Esophagus squamous epithelium (tissue), 5 donors: ENCODE measurements at places on chromosomes 5 and 9. TPM values are rescaled to one million over a fixed set of nuclear protein-coding genes. Genes with fewer than 3 reads are reported as not detected.

C5orf52 gene
- not detected for total RNA-seq

LCP2 gene
- 17.9 TPM for total RNA-seq

MARCOL gene
- not detected for total RNA-seq

PCYOX1L gene
- total RNA-seq = 2.1 TPM

CDH10 gene
- total RNA-seq = not detected

DNA sequence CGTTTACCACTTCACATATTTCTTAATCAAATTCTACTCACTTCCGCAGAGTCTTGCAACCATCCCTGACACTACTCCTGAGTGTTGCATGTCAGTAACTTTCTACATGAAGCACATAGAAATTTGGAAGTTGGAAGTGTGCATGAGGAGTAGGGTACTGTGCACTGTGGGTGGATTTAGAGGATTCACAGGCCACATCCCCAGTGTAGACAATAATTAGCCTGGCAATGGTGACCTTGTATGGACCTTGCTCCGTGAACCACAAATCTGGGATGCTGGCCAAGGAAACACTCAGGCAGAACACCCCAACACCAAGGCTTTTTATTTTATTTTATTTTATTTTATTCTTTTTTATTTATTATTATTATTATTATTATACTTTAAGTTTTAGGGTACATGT, 25.5 kb downstream of the CTSL start:
- DNase-seq = no peak
- H3K4me3 ChIP-seq = no peak overlapping the region
- no peak overlapping the region for H3K27ac ChIP-seq
- H3K4me1 ChIP-seq = no peaks in the 10 kb centered on the region

DNA sequence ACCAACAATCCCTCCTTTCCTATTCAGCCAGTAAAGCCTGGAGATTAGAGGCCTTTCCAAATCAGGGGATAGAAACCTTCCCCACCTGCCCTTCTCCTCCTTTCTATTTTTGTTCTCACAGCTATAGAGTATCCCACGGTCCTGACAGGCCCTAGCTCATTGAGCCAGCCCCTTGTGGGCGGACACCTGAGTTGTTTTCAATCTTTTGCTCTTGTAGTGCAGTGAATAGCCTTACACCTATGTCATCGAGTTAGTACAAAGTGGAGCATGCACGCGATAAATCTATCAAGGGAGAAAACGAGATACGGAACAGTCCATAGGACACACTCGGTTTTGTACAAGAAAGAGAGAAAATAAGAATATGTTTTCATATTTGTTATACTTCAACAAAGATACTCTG, 77.2 kb downstream of the TSPAN17 start:
- no peak overlapping the region for H3K4me3 ChIP-seq
- no peaks in the 10 kb centered on the region for H3K4me1 ChIP-seq
- H3K36me3 ChIP-seq = no peaks in the 10 kb centered on the region
- no peak for DNase-seq

GRCh38 chr5:15263406-15263805, 236.6 kb upstream of the FBXL7 start:
- no peak overlapping the region for H3K4me3 ChIP-seq
- no peak for DNase-seq
- peaks cover 23% of the 10 kb centered on the region for H3K4me1 ChIP-seq
- no peaks in the 10 kb centered on the region for H3K27me3 ChIP-seq
- H3K36me3 ChIP-seq = no peaks in the 10 kb centered on the region

DNA sequence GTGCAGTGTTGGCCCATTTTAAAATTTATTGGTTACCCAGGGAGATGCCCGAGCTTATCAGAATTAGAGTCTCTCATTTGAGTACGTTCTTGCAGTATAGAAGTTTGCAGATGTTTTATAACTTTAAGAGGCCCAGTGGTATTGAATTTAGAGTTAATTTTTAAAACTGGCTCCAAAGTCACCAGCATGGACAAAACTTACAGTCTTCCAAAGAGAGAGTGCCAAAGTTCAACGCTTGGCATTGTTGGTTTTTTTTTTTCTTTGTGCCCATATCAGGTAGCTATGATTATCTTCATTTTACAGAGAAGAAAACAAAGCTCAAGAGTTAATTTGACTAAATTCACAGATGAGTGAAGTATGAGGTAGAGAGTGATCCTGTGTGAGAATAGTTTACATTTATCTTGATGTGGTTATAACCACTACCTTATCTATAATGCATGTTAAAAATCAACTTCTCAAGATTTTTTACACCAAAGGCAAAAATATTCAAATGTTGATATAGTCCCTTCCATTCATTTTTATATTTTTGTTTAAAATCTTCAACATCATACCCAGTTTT, 273.7 kb upstream of the DMRT1 start:
- H3K27me3 ChIP-seq = no peaks in the 10 kb centered on the region
- H3K36me3 ChIP-seq = peaks cover 13% of the 10 kb centered on the region
- H3K4me3 ChIP-seq = no peak overlapping the region
- H3K4me1 ChIP-seq = no peaks in the 10 kb centered on the region
- no peak for DNase-seq
- H3K27ac ChIP-seq = no peak overlapping the region

GRCh38 chr5:19874811-19875210, 113.2 kb downstream of the CDH18 start:
- no peak for DNase-seq
- no peaks in the 10 kb centered on the region for H3K36me3 ChIP-seq

GRCh38 chr5:150206779-150207115, 16.9 kb downstream of the SLC6A7 start:
- no peaks in the 10 kb centered on the region for H3K36me3 ChIP-seq
- no peak overlapping the region for H3K4me3 ChIP-seq
- H3K27me3 ChIP-seq = no peaks in the 10 kb centered on the region
- H3K4me1 ChIP-seq = peaks cover 11% of the 10 kb centered on the region
- no peak for DNase-seq

DNA sequence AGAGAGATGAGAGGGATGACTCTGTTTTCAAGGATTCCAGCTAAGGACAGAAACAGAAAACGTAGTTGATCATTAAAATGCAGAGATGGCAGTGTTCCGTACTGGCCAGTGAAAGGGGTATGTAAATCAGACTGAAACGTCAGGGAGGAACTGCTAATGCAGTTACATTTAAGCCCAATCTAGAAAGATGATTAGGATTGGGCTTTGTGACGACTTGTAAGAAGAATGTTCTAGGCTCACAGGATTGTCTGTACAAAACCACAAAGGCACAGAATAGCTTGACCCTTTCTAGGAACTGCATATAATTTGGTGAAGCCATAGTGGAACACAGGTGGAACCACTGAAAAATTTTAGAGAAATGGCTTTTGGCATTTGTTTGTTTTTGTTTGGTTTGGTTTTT, 55.6 kb upstream of the TESK1 start:
- H3K4me3 ChIP-seq = no peak overlapping the region
- peaks cover 10% of the 10 kb centered on the region for H3K4me1 ChIP-seq
- DNase-seq = no peak
- H3K27ac ChIP-seq = no peak overlapping the region

- no peak overlapping the region for H3K4me3 ChIP-seq
- no peak for DNase-seq
- H3K27me3 ChIP-seq = no peaks in the 10 kb centered on the region
- H3K4me1 ChIP-seq = no peaks in the 10 kb centered on the region
- no peak overlapping the region for H3K27ac ChIP-seq
Measured at GRCh38 chr5:122490718-122491117, 178.7 kb downstream of the SNCAIP start.

- no peaks in the 10 kb centered on the region for H3K27me3 ChIP-seq
- DNase-seq = no peak
- H3K36me3 ChIP-seq = no peaks in the 10 kb centered on the region
Measured at GRCh38 chr5:9170026-9170425, 375.8 kb downstream of the SEMA5A start.

DNA sequence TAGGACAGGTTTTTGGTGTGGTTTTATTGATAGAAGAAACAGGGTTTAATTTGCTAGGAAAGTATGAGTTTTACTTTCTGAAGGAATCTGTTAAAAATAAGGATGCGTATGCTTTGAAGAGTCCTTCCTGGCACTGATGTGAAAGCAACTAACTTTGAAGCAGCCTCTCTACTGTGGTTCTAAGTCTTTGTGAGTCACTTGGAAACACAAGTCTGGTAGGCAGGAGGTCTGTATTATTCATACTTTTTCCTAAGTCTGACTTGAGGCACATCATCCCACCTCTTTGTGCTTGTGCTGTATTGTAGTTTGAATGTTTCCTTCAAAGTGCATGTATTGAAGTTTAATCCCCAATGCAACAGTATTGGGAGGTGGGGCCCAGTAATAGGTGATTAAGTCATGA, 129.0 kb downstream of the TAF11L14 start:
- H3K27me3 ChIP-seq = no peaks in the 10 kb centered on the region
- no peak overlapping the region for H3K4me3 ChIP-seq
- H3K27ac ChIP-seq = no peak overlapping the region
- no peak for DNase-seq

- H3K27me3 ChIP-seq = no peaks in the 10 kb centered on the region
- peak overlapping the region; percentile 48 for H3K27ac ChIP-seq
- peak overlapping the region; percentile 32 for H3K4me3 ChIP-seq
Measured at GRCh38 chr5:178312880-178313282, 80.3 kb upstream of the PHYKPL start.

DNA sequence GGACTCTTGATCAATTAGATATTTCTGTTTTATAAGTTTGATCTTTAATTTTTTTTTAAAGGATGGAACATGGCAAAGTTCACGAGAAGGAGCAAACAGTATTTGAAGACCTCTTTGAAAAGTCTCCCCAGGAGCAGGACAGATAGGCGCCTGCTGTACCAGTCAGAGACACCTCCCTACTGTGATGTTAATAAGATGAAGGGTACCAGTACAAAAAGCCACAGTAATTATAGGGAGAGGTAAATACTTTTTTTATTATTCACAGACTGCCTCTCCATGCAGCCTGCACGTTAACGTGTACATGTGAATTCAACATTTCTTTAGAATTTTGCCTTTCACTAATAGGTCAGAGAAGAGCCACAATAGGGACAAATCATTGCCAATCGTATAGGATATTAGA, 146.5 kb upstream of the CDH6 start:
- H3K4me1 ChIP-seq = no peaks in the 10 kb centered on the region
- H3K27me3 ChIP-seq = no peaks in the 10 kb centered on the region
- H3K27ac ChIP-seq = no peak overlapping the region
- no peak overlapping the region for H3K4me3 ChIP-seq
- H3K36me3 ChIP-seq = no peaks in the 10 kb centered on the region
- DNase-seq = no peak

- no peaks in the 10 kb centered on the region for H3K4me1 ChIP-seq
- no peaks in the 10 kb centered on the region for H3K36me3 ChIP-seq
- no peaks in the 10 kb centered on the region for H3K27me3 ChIP-seq
Measured at GRCh38 chr5:147981074-147981473, 74.7 kb upstream of the C5orf46 start.

GRCh38 chr5:9507974-9508373, 37.9 kb downstream of the SEMA5A start:
- no peaks in the 10 kb centered on the region for H3K36me3 ChIP-seq
- H3K27me3 ChIP-seq = no peaks in the 10 kb centered on the region
- no peak overlapping the region for H3K27ac ChIP-seq
- no peak for DNase-seq
- H3K4me1 ChIP-seq = no peaks in the 10 kb centered on the region
- H3K4me3 ChIP-seq = no peak overlapping the region

DNA sequence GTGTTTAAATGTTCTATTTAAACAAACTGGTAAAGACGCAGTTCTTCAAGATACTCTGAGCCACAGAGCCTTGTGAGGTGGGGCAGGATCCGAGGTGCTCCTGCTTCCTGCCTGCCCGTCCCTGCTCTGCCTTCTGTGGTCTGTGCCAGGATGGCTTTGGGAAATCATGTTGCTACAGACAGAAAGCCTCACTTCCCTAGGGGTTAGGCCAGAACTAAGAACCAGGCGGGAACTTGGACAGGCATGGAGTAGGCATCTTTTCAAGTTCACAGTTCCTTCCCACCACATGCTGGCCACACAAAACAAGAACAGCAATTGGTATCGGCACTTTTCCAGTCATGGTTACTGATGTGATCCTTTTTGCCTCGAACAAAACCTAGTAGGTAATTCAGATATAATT, 67.7 kb upstream of the SPOCK1 start:
- no peaks in the 10 kb centered on the region for H3K27me3 ChIP-seq
- no peaks in the 10 kb centered on the region for H3K36me3 ChIP-seq
- no peak overlapping the region for H3K4me3 ChIP-seq
- no peaks in the 10 kb centered on the region for H3K4me1 ChIP-seq
- H3K27ac ChIP-seq = no peak overlapping the region

GRCh38 chr9:69199769-69200470, 25.8 kb downstream of the TJP2 start:
- DNase-seq = no peak
- no peak overlapping the region for H3K4me3 ChIP-seq
- H3K36me3 ChIP-seq = no peaks in the 10 kb centered on the region
- H3K27me3 ChIP-seq = no peaks in the 10 kb centered on the region
- H3K27ac ChIP-seq = no peak overlapping the region

GRCh38 chr9:76687861-76688391, 76.3 kb upstream of the PCA3 start:
- H3K27me3 ChIP-seq = peaks cover 4% of the 10 kb centered on the region
- H3K36me3 ChIP-seq = no peaks in the 10 kb centered on the region
- no peak for DNase-seq
- peak overlapping the region; percentile 41 for H3K27ac ChIP-seq
- peaks cover 5% of the 10 kb centered on the region for H3K4me1 ChIP-seq

DNA sequence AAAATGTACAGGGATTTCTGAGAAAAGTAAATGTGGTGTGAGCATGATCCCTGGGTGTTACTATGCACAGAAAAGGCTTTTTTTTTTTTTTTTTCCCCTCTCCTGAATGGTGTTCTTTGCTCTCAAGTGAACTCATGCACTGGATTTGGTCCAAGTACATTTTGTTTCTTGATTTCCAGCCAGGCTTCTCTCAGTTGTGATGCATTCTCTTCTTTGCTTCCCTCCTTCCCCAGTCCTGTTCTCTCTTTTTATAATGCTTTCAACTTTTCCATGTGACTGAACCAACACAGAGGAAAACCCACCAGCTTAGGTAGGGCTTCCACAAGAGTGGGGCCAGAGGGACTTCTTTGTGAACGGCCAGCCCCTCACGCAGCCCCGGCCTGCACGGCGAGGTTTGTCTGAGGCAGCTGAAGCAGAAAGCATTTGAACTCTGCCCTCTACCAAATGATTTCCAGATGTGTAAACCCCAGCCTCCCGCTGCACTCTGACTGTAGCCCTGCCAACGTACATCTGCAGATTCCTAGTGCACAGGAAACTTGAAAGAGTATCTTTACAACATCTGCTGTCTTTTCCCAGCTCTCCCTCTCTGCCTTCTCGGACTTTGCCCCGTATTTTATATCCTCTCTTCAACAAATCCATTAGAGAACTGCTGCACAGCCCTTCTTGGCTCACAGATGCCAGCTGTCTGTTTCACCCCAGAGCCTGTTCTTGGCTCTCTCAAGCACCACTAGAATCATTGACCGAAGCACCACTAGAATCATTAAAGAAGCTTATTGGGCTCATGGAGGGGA, 71.8 kb upstream of the CD180 start:
- no peak overlapping the region for H3K4me3 ChIP-seq
- no peak for DNase-seq
- no peaks in the 10 kb centered on the region for H3K27me3 ChIP-seq
- peaks cover 73% of the 10 kb centered on the region for H3K4me1 ChIP-seq
- H3K27ac ChIP-seq = peak overlapping the region; percentile 88

GRCh38 chr5:3285621-3286020, 310.0 kb upstream of the IRX1 start:
- H3K4me3 ChIP-seq = no peak overlapping the region
- H3K27ac ChIP-seq = no peak overlapping the region
- H3K4me1 ChIP-seq = no peaks in the 10 kb centered on the region
- no peaks in the 10 kb centered on the region for H3K27me3 ChIP-seq
- no peak for DNase-seq
